ENCODE measurements at places on chromosomes 7 and 10. TPM values are rescaled to one million over a fixed set of nuclear protein-coding genes. Genes with fewer than 3 reads are reported as not detected.

Gene FLNC
- 0.21 TPM for total RNA-seq

DNA sequence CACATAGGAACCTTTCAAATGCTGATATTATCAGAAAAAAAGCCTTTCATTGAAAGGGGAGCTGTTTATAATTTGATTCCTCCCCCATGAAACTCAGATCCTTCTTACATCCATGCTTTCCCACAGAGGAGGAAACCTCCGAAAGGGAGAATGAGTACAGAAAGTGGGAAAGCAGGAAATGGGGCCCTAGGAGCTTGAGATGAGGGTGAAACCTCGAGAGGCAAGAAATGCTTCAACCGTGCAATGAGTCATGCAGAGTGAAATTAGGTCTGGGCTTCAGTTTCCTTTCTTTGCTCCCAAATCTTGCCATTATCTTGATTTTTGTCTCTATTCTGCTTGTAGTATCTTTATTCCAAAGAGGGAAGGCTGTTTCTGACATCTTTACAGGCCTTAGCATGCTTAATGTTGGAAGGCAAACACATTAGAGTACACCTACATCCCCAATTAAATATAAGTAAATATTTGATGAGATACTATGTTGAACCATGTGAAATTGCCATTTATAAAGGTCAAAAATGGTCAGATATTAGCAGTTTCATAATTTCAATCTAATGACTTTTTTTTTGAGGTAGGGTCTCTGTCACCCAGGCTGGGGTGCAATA is 79.1 kb downstream of the NAMPT start:
- H3K27me3 ChIP-seq = no peaks in the 10 kb centered on the region
- DNase-seq = peak; percentile 23
- no peak overlapping the region for H3K27ac ChIP-seq
- no peak overlapping the region for H3K4me3 ChIP-seq
- H3K4me1 ChIP-seq = peaks cover 8% of the 10 kb centered on the region

Gene PON3
- 0.64 TPM for total RNA-seq

- no peaks in the 10 kb centered on the region for H3K36me3 ChIP-seq
- no peak overlapping the region for H3K4me3 ChIP-seq
- no peak for DNase-seq
- H3K27ac ChIP-seq = no peak overlapping the region
- no peaks in the 10 kb centered on the region for H3K4me1 ChIP-seq
- H3K27me3 ChIP-seq = no peaks in the 10 kb centered on the region
Measured at GRCh38 chr10:115936926-115937767, 335.9 kb downstream of the GFRA1 start.

DNA sequence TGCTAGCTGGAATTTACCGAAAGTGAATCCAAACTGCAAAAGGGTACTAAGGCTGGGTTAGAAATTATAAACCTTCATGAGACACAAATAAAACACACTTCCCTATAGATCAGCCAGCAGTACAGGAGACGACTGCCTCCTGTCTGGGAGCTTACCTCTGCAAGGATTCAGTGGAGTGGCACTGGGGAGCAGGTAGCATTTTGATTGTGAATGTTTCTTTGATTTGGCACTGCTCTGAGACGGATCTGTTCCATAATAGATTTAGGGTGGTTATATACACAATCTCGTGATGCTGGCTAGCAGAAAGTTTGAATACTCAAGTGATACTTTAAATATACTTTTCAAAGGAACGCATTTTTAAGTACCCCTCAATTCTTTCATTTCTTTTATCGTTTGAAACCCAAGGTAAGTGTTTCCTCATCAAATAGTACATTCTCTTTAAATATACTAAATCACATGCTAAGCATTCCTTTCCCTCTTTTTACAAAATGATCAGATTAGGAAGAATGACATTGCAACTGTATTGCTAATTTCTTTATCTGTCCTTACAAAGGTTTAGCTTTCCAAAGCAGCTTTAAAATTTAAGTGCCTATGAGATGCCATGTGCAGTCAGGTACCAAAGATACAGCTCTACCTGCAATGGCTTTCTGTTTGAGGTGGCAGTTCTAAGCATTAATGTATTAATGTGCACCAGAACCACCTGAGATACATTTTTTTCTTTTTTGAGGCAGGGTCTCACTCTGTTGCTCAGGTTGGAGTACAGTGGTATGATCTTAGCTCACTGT is 20.6 kb upstream of the CHCHD3 start:
- no peak for DNase-seq
- no peak overlapping the region for H3K27ac ChIP-seq
- H3K27me3 ChIP-seq = no peaks in the 10 kb centered on the region
- H3K36me3 ChIP-seq = no peaks in the 10 kb centered on the region

Gene KLLN
- 2.0 TPM for total RNA-seq

DNA sequence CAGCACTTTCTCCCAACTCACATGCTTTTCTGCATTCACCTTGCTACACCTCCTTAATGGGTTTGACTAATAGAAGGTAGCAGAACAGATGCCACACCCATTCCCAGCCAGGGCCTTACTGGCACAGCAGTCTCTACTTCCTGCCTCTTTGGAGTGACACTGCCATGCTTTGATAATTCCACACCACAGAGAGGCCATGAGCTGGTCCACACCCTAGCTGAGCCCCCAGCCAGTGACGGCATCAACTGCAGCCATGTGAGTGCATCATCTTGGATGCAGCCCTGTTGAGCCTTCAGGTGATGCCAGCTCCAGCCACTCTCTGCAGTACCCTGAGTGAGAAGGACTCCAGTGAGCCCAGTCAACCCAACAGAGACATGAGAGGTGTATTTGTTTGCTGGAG is 27.5 kb upstream of the EZH2 start:
- H3K36me3 ChIP-seq = no peaks in the 10 kb centered on the region
- H3K27ac ChIP-seq = no peak overlapping the region
- peaks cover 3% of the 10 kb centered on the region for H3K27me3 ChIP-seq
- H3K4me1 ChIP-seq = peaks cover 35% of the 10 kb centered on the region
- H3K4me3 ChIP-seq = no peak overlapping the region

GRCh38 chr10:122674781-122675180 is 24.9 kb downstream of the C10orf120 start:
- H3K27me3 ChIP-seq = no peaks in the 10 kb centered on the region
- H3K4me3 ChIP-seq = no peak overlapping the region
- DNase-seq = no peak
- no peak overlapping the region for H3K27ac ChIP-seq

- H3K4me1 ChIP-seq = no peaks in the 10 kb centered on the region
- H3K27me3 ChIP-seq = peaks cover 2% of the 10 kb centered on the region
- no peaks in the 10 kb centered on the region for H3K36me3 ChIP-seq
- no peak overlapping the region for H3K4me3 ChIP-seq
Measured at GRCh38 chr7:17677408-17677807, 262.9 kb downstream of the SNX13 start.

- no peaks in the 10 kb centered on the region for H3K27me3 ChIP-seq
- no peak overlapping the region for H3K4me3 ChIP-seq
- no peak for DNase-seq
- no peaks in the 10 kb centered on the region for H3K4me1 ChIP-seq
- no peak overlapping the region for H3K27ac ChIP-seq
Measured at GRCh38 chr7:147249956-147250355, 1133.4 kb downstream of the CNTNAP2 start.

- H3K36me3 ChIP-seq = no peaks in the 10 kb centered on the region
- DNase-seq = no peak
- H3K4me3 ChIP-seq = no peak overlapping the region
- H3K4me1 ChIP-seq = no peaks in the 10 kb centered on the region
Measured at GRCh38 chr7:112145206-112145605, 61.0 kb downstream of the DOCK4 start.

- peaks cover 6% of the 10 kb centered on the region for H3K4me1 ChIP-seq
- H3K27me3 ChIP-seq = no peaks in the 10 kb centered on the region
- no peaks in the 10 kb centered on the region for H3K36me3 ChIP-seq
- no peak for DNase-seq
- H3K27ac ChIP-seq = peak overlapping the region; percentile 38
Measured at GRCh38 chr7:32500922-32501341, 5.6 kb downstream of the AVL9 start.

DNA sequence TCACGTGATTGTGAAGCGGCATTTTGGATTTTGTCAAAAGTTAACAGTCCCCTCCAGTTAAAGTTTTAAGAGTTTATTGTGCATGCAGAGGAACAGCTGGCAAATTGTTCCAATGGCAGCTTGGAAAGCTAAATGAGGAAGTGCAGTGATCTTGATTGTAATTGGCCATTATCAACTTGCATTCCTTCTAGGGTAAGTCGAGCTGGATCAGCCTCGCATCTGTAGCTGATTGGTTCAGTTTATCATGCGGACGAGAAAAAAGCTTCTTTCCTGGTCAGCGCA is 566 bp downstream of the ZNF789 start:
- H3K4me3 ChIP-seq = peak overlapping the region; percentile 86
- no peaks in the 10 kb centered on the region for H3K4me1 ChIP-seq
- peak; percentile 33 for DNase-seq
- peaks cover 2% of the 10 kb centered on the region for H3K36me3 ChIP-seq
- no peaks in the 10 kb centered on the region for H3K27me3 ChIP-seq
- H3K27ac ChIP-seq = peak overlapping the region; percentile 88

- no peak overlapping the region for H3K4me3 ChIP-seq
- no peaks in the 10 kb centered on the region for H3K4me1 ChIP-seq
- no peak overlapping the region for H3K27ac ChIP-seq
- H3K27me3 ChIP-seq = no peaks in the 10 kb centered on the region
- no peak for DNase-seq
- H3K36me3 ChIP-seq = no peaks in the 10 kb centered on the region
Measured at GRCh38 chr10:49441488-49442476, 45.9 kb upstream of the DRGX start.

Gene KCNIP2
- 1.8 TPM for total RNA-seq

GRCh38 chr7:47143339-47143738 is 438.6 kb downstream of the TNS3 start:
- no peaks in the 10 kb centered on the region for H3K36me3 ChIP-seq
- no peaks in the 10 kb centered on the region for H3K27me3 ChIP-seq
- H3K4me3 ChIP-seq = no peak overlapping the region
- no peaks in the 10 kb centered on the region for H3K4me1 ChIP-seq
- DNase-seq = no peak

Gene LIPJ
- total RNA-seq = 0.11 TPM

GRCh38 chr7:43164757-43165156 is 52.3 kb downstream of the HECW1 start:
- H3K4me1 ChIP-seq = peaks cover 7% of the 10 kb centered on the region
- peak; percentile 61 for DNase-seq
- H3K27me3 ChIP-seq = no peaks in the 10 kb centered on the region
- no peaks in the 10 kb centered on the region for H3K36me3 ChIP-seq
- H3K27ac ChIP-seq = peak overlapping the region; percentile 49

DNA sequence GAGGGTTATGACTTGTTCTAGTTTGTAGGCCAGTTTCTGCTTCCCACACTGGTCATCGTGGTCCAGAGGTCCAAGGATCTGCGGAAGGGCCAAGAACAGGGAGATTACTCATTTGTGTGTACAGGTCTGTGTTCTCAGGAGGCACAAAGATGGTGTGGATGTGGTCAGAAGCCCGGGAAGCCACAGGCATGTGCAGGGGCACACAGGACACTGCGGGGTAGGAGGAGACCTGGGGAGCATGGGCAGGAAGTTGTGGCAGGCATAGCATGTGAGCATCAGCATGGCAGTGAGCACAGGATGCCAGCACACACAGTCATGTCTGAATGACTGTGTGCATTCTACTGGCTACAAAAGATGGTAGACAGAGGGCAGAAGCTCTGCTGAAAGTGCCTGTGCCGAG is 445.8 kb downstream of the PLXNA4 start:
- H3K27me3 ChIP-seq = no peaks in the 10 kb centered on the region
- no peak overlapping the region for H3K27ac ChIP-seq
- H3K4me1 ChIP-seq = no peaks in the 10 kb centered on the region
- no peaks in the 10 kb centered on the region for H3K36me3 ChIP-seq

Gene CYP2C19
- total RNA-seq = not detected

GRCh38 chr10:101141616-101142532 is 10.8 kb downstream of the TLX1 start:
- H3K36me3 ChIP-seq = no peaks in the 10 kb centered on the region
- H3K4me3 ChIP-seq = no peak overlapping the region
- no peak overlapping the region for H3K27ac ChIP-seq
- DNase-seq = peak; percentile 4

DNA sequence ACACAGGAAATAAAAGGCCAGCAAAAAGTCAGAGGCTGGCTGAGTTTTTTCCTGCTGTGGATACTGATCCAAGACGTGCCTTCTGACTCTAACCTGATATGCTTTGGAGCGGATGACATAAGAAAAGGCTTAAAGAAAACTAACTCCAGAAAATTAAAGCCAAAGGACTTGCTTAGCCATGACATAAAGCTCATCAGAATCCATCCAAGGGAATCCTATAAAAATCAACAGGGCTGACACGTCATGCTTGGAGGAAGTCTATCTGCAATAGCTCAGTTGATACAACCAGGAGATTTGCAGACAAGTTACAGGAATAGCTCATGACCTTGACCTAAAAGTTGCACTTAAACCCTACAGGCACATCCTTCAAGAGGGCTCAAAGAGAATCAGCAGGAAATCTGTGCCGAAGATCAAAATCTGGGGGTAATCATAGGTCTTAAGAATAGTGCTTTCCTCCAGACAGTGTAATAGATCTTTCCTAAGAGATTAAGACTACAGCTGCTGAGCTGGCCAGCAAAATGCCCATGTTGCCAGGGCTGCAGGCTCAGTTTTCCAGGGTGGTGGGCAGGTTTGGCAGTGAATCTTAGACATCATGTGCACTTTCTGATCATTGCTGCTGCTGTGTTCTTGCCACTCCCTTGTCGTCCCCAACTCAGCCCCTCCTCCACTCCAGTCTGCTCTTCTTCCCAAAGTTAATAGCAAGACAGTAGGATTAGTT is 111.5 kb upstream of the SVIL start:
- no peaks in the 10 kb centered on the region for H3K36me3 ChIP-seq
- H3K27ac ChIP-seq = no peak overlapping the region
- H3K27me3 ChIP-seq = no peaks in the 10 kb centered on the region
- H3K4me1 ChIP-seq = no peaks in the 10 kb centered on the region

- DNase-seq = no peak
Measured at GRCh38 chr10:98168766-98169165, 34.3 kb downstream of the R3HCC1L start.

- no peak for DNase-seq
- no peaks in the 10 kb centered on the region for H3K36me3 ChIP-seq
- no peaks in the 10 kb centered on the region for H3K27me3 ChIP-seq
- no peak overlapping the region for H3K4me3 ChIP-seq
- H3K4me1 ChIP-seq = no peaks in the 10 kb centered on the region
Measured at GRCh38 chr10:18351421-18351820, 211.2 kb downstream of the CACNB2 start.

GRCh38 chr7:86963599-86964230 is 95.7 kb downstream of the ELAPOR2 start:
- H3K36me3 ChIP-seq = no peaks in the 10 kb centered on the region
- H3K27ac ChIP-seq = no peak overlapping the region
- H3K4me3 ChIP-seq = no peak overlapping the region
- peaks cover 9% of the 10 kb centered on the region for H3K4me1 ChIP-seq
- H3K27me3 ChIP-seq = no peaks in the 10 kb centered on the region

Gene CLDN4
- total RNA-seq = 0.38 TPM

Gene FAM25C
- not detected for total RNA-seq

- no peak overlapping the region for H3K27ac ChIP-seq
- H3K4me1 ChIP-seq = no peaks in the 10 kb centered on the region
- no peaks in the 10 kb centered on the region for H3K27me3 ChIP-seq
- no peaks in the 10 kb centered on the region for H3K36me3 ChIP-seq
Measured at GRCh38 chr10:130802301-130802700, 509.2 kb downstream of the TCERG1L start.

GRCh38 chr10:60566096-60566495 is 176.4 kb upstream of the ANK3 start:
- H3K36me3 ChIP-seq = no peaks in the 10 kb centered on the region
- no peaks in the 10 kb centered on the region for H3K27me3 ChIP-seq
- no peak overlapping the region for H3K27ac ChIP-seq
- no peaks in the 10 kb centered on the region for H3K4me1 ChIP-seq
- H3K4me3 ChIP-seq = no peak overlapping the region

Gene PON2
- 32.7 TPM for total RNA-seq

All from GM12878 (cell line).